ENCODE measurements at places on chromosomes 16 and 17.

DNA sequence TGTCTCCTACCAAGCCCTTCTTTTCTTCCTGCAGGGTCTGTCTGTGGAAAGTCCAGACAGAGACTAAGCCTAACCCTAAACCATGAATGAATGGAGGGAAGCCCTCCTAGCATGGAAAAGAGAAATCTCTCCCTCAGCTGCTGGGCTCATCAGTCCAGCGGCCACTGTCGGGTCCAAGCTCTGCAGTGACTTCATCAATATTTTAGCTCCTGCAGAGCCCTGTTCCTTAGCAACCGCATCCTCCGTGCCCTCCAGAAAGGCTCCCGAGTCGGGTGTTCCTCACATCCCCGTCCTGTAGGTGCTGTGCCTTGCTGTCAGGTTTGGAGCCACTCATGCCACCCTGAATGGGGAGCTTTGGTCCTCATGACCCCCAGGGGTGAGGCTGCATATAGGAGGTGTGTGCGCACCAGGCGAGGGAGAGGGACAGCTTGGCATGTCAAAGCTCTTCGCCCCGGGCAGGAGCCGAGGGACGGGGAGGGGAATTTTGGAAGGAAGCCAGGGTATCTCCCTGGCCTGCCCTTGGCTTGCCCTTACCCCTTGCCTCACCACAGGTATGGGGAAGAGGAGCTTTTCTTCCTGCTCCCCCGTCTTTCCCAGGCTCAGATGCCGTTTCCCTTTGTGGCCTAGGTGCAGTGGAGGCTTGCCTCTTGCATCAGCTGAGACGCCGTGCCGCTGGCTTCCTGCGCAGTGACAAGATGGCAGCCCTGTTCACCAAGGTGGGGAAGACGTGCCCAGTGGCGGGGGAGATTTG lies 23.9 kb downstream of the SGSM2 start:
- no peak for DNase-seq

- DNase-seq, result no peak
Observed at GRCh38 chr17:35870906-35871819, 2.5 kb upstream of the HEATR9 start.

GRCh38 chr16:29813644-29814562 lies 1.9 kb downstream of the PRRT2 start:
- DNase-seq, result no peak

DNA sequence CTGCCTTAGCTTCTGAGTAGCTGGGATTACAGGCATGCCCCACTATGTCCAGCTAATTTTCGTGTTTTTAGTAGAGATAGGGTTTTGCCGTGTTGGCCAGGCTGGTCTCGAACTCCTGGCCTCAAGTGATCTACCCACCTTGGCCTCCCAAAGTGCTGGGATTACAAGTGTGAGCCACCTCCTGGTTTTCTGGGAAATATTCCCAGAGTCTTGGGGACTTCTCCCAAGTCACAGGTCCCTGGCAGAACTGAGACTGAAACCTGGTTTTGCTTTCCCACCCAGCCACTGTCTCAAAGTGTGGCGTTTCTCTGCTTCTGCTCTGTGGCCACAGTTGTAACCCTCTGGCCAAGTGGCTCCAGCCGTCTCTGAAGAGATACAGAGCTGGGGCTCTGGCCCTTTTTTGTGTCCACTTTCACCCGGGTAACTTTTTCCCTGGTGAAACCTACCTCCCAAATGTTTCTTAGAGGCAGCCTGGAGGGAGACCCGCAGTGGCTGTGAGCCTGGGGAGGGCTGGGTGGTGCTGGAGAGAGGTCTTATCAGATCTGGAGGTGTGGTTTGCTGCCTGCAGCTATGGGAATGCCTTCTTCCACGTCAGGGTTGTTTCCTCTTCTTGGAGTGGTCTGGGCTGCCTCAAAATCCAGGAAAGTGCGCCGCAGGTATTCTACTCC lies 5.1 kb downstream of the KSR1 start:
- no peak for DNase-seq

- DNase-seq, result no peak
Observed at GRCh38 chr16:1963806-1964505, 670 bp downstream of the RPS2 start.

DNA sequence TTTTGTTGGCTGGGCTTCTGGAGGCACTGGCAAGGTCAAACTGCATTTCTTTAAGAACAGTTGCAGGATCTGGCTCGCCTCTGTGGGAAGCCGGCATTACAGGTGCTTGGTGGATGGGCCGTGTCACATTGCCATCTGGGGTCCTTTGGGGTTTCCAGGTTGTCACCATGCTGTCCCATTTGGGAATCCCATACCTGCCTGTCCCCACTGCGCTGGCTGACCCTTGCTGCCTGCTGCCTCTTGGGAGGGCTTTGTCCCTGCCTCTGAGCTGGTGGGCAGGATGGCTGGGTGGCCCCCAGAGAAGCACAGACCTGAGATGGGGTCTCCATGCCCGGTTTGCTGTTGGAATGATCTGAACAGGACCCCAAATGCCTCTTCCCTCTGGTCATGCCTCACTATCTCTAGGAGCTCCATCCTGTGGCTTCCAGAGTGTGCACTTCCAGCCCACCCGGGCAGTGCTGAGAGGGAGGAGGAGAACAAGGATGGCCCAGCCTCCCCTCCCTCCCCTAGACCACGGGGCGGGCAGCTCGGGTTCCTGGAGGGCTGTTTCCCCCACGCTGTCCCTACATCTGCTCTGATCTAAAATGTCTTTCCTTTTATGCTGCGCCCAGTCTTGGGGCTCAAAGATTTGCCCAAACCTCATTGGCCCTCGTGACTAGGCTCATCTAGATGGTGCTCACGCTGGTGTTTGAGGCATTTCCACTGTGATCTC lies 28.0 kb downstream of the OR1D5 start:
- no peak for DNase-seq

GRCh38 chr17:17846645-17847044 lies 9.9 kb upstream of the SREBF1 start:
- no peak for DNase-seq

- DNase-seq, result no peak
Observed at GRCh38 chr17:32570081-32570396, 83.2 kb downstream of the CDK5R1 start.

DNA sequence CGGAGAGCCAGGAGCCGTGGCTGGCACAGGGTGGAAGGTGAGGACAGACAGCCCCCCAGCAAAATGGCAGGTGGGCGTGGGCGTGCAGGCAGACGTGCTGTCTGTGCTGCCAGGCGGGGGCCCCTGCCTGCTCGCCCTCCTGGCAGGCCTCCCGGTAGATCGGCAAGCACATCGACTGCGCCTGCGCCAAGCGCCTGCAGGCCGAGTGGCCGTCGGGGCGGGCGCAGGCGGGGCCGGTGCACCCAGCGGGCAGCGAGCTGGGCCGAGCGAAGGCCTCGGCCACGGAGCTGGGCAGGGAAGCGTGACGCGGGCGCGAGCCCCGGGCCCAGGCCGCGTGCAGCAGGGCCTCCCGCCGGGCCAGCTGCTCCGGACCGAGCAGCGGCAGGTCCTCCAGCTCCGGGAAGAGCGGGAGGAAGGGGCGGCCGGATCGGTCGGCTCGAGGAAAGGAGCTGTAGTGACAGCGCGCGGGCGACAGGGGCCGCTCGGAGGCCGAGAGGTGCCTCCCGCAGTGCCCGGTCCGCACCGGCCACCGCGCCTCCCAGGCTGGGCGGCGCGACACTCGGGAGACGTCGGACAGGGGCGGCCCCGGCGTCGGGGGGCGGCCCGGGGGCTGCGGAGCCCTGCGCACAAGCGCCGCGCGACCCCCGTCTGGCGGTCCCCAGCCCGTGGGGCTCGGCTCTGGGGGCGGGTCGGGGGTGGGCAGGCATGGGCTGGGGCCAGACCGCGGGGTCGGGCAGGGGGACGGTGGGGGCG lies 16.9 kb downstream of the GRIN2C start:
- no peak for DNase-seq

GRCh38 chr17:40187238-40187637 lies 10.0 kb downstream of the RAPGEFL1 start:
- DNase-seq, result no peak

- DNase-seq, result no peak
Observed at GRCh38 chr16:534856-535445, 7.4 kb downstream of the CAPN15 start.

GRCh38 chr17:63474586-63475460 lies 2.0 kb upstream of the ACE start:
- no peak for DNase-seq

DNA sequence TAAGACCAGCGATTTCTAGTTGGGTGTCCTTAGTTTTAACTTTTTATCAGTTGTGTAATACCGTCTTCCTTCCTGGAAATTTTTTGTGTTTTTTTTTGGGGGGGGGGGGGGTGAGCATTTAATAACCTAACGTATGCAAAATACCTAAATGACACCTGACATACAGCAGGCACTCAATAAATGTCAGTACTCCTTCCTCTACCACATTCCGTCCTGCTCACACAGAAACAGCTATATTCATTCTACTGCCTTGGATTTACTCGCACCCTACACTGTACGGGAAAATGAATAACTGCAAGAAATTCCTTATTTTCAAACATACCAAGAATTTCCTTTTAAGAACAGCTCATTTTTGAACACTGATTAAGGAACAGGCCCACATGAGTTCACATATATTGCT lies 5.3 kb downstream of the XYLT1 start:
- DNase-seq, result no peak

Measured in lower leg skin (tissue), 4 donors.